Spleen (tissue), 13 donors: ENCODE measurements at places on chromosomes 3 and 15. TPM values are rescaled to one million over a fixed set of nuclear protein-coding genes. Genes with fewer than 3 reads are reported as not detected.

DNA sequence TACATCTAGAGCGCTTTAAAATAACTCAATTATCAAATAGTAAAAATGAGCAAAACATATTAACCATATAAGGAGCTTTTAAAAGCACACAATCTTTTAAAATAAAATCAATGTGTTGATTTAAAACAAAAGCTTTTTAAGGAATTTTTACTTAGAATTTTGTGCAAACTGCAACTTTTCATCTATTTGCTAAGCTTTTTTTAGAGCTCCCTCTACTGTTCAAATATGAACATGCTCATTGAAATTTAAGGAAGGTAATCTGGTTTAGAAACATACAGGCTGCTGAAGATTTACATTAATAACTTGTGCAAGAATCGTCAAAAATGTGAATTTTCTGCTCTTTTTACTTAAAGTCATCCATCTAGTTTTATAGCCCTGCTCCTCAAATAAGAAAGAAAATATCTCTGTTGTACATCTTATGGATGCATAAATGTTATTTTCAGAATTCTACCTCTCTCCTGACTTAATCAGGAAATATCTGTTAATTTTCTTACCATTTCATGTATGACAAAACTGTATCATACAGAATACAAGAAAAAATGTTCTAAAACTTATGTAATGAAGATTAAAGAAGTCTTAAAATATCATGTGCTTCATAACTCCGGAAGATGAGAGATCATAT, 469.4 kb upstream of the ROBO2 start:
- no peak overlapping the region for H3K4me3 ChIP-seq
- DNase-seq = no peak
- H3K27ac ChIP-seq = no peak overlapping the region
- H3K36me3 ChIP-seq = no peaks in the 10 kb centered on the region

- peak overlapping the region; percentile 57 for H3K27ac ChIP-seq
- H3K4me1 ChIP-seq = peaks cover 58% of the 10 kb centered on the region
- peaks cover 66% of the 10 kb centered on the region for H3K36me3 ChIP-seq
- no peaks in the 10 kb centered on the region for H3K27me3 ChIP-seq
Measured at GRCh38 chr3:52200981-52201679, 3.2 kb downstream of the ALAS1 start.

ZPLD1 gene
- polyA plus RNA-seq = 0.03 TPM

ATG7 gene
- 8.6 TPM for polyA plus RNA-seq

- no peak overlapping the region for H3K4me3 ChIP-seq
- H3K27me3 ChIP-seq = no peaks in the 10 kb centered on the region
- H3K4me1 ChIP-seq = no peaks in the 10 kb centered on the region
Measured at GRCh38 chr15:87849181-87849580, 407.4 kb downstream of the NTRK3 start.

DNA sequence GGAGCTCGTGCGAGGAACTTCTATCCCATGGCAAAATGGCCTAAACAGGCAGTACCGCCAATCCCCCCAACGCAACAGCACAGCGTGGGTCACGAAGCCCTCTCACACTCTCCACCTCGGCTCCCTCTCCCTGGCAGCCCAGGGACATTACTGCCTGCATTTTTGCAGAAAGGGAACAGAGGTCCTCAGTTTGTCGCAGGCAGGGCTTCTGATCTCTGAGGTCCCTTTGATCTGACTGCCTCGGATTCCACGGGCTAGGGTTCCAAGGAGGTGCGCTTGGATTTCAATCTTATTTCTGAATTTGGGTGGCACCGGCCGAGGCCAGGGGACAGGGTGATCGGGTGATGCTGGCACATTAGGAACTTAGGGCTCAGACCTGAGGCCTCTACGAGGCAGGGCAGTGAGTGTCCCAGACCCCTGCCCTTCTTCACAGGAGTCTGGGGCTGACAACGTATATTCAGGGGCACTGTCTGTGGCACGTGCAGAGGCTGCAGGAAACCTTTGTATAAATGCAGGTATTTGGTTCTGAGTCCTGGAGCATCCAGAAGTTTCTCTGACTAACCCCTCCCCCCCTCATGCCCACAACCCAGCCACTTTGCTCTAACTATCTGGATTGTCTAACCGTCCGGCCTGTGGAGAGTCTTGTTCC, 197.9 kb downstream of the XXYLT1 start:
- peak; percentile 59 for DNase-seq
- no peaks in the 10 kb centered on the region for H3K36me3 ChIP-seq
- no peak overlapping the region for H3K27ac ChIP-seq
- H3K4me3 ChIP-seq = no peak overlapping the region
- H3K4me1 ChIP-seq = no peaks in the 10 kb centered on the region
- H3K27me3 ChIP-seq = no peaks in the 10 kb centered on the region

LEKR1 gene
- 0.48 TPM for polyA plus RNA-seq

- no peaks in the 10 kb centered on the region for H3K4me1 ChIP-seq
- H3K27me3 ChIP-seq = no peaks in the 10 kb centered on the region
Measured at GRCh38 chr3:183801601-183802000, 23.8 kb downstream of the MAP6D1 start.

GRCh38 chr3:126907557-126907956, 75.4 kb upstream of the PLXNA1 start:
- no peak for DNase-seq
- no peaks in the 10 kb centered on the region for H3K36me3 ChIP-seq
- no peak overlapping the region for H3K27ac ChIP-seq
- H3K4me3 ChIP-seq = no peak overlapping the region

- no peak overlapping the region for H3K4me3 ChIP-seq
- H3K27ac ChIP-seq = peak overlapping the region; percentile 33
- peaks cover 62% of the 10 kb centered on the region for H3K4me1 ChIP-seq
- peaks cover 91% of the 10 kb centered on the region for H3K36me3 ChIP-seq
Measured at GRCh38 chr3:186971578-186971977, 41.3 kb downstream of the ST6GAL1 start.

GRCh38 chr3:62135741-62136140, 237.6 kb downstream of the FEZF2 start:
- no peak overlapping the region for H3K27ac ChIP-seq
- no peak for DNase-seq
- no peaks in the 10 kb centered on the region for H3K27me3 ChIP-seq
- H3K36me3 ChIP-seq = no peaks in the 10 kb centered on the region
- H3K4me1 ChIP-seq = no peaks in the 10 kb centered on the region
- H3K4me3 ChIP-seq = no peak overlapping the region

DNA sequence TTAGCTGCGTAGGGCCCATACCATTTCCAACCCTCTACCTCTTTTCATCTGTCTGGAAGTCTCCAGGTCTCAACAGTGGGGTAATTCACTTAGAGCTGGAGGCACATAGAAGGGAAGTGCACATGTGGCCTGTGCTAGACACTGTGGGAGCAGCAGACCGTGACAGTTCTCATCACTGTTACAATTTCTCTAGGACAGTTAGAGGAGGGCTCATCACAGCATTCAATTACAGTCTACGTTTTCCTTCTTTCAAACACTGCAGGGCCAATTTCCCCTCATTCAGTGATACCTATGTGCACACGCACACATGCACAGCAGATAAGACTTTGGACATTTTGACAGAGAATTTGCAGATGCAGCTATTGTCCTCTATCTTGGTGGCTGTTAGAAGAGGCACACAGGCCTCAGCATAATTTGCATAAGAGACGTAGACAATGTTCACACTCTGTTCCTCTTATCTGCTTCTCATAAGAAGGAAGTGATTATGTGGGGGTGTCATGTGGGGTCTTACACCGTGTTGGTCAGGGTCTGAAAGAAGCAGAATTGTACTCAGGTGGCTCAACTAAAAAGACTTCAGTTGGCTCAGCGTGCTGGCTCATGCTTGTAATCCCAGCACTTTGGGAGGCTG, 12.6 kb upstream of the HRG start:
- H3K27me3 ChIP-seq = no peaks in the 10 kb centered on the region
- peaks cover 8% of the 10 kb centered on the region for H3K4me1 ChIP-seq
- peak; percentile 80 for DNase-seq
- no peaks in the 10 kb centered on the region for H3K36me3 ChIP-seq

DNA sequence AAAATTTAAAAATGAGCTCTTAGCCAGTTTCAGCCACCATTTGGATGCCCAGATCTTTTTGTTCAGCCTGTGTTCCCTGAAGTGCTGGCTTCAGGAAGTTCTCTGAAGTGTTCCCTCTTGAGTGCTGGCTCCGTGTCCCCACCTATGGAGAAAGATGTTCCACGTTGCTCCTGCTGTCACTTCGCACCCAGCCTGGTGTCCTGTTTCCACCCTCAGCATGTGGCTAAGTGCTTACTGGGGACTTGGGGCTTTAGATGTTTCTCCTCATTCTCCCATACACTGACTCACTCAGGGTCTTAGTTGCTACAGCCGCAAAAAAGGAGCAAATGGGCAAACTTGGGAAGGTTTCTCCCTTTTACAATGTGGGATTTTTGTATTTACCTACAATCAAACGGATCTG, 16.6 kb downstream of the CHCHD6 start:
- H3K27ac ChIP-seq = no peak overlapping the region
- DNase-seq = no peak
- H3K4me3 ChIP-seq = no peak overlapping the region
- H3K36me3 ChIP-seq = no peaks in the 10 kb centered on the region
- H3K4me1 ChIP-seq = no peaks in the 10 kb centered on the region

DNA sequence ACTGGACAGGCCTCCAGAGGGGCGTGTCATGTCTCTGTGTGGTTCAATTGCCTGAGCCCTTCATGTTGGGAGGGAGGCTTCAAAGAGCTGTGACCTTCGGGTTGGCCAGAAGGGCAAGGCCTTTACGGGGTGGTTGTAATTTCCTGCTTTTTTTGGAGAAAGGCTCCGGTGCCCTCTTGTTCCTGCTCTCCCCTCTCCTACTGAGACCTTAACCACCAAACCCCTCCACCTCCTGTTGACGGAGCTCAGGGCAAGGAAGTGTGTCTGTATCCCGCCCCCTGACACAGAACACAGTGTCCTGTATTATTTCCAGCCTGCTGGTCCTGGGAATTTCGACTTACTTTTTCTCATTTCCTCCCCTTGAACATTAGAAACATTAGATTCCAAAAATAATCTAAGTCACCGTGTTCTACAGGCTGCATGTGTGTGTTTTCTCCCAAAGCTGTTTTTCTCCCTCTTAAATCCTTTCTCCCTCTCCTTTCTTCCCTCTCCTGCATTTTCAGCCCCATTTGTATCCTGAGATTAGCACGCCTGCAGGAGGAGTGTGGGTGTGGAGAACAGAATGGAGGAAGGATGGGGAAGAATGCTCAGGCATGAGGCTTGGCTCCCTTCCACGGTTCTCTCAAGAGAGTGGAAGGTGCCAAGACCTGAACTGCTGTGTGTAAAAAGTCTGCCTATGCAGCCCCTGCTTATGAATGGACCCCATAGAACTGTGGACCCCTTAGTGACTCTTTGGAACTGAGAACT, 285.4 kb upstream of the ROPN1 start:
- no peaks in the 10 kb centered on the region for H3K36me3 ChIP-seq
- DNase-seq = peak; percentile 83
- no peak overlapping the region for H3K4me3 ChIP-seq
- peaks cover 59% of the 10 kb centered on the region for H3K4me1 ChIP-seq
- no peaks in the 10 kb centered on the region for H3K27me3 ChIP-seq

- no peak overlapping the region for H3K4me3 ChIP-seq
- no peak for DNase-seq
- peaks cover 45% of the 10 kb centered on the region for H3K36me3 ChIP-seq
- no peaks in the 10 kb centered on the region for H3K4me1 ChIP-seq
- H3K27me3 ChIP-seq = no peaks in the 10 kb centered on the region
Measured at GRCh38 chr3:11350374-11350773, 78.2 kb downstream of the ATG7 start.

AADACL2 gene
- not detected for polyA plus RNA-seq

GRCh38 chr15:63519548-63520178, 15.3 kb downstream of the USP3 start:
- no peak for DNase-seq
- H3K27ac ChIP-seq = no peak overlapping the region
- peaks cover 91% of the 10 kb centered on the region for H3K4me1 ChIP-seq
- H3K27me3 ChIP-seq = no peaks in the 10 kb centered on the region
- H3K36me3 ChIP-seq = no peaks in the 10 kb centered on the region
